ENCODE measurements at places on chromosomes 5 and 9. TPM values are rescaled to one million over a fixed set of nuclear protein-coding genes. Genes with fewer than 3 reads are reported as not detected.

The ANKRD31 gene
- total RNA-seq, result 0.42 TPM

The LEAP2 gene
- total RNA-seq, result 0.48 TPM

The NUTM2F gene
- total RNA-seq, result not detected

The PTPN3 gene
- total RNA-seq, result 2.1 TPM

The DMGDH gene
- total RNA-seq, result 1.7 TPM
